ENCODE measurements at places on chromosomes 1 and 21.

DNA sequence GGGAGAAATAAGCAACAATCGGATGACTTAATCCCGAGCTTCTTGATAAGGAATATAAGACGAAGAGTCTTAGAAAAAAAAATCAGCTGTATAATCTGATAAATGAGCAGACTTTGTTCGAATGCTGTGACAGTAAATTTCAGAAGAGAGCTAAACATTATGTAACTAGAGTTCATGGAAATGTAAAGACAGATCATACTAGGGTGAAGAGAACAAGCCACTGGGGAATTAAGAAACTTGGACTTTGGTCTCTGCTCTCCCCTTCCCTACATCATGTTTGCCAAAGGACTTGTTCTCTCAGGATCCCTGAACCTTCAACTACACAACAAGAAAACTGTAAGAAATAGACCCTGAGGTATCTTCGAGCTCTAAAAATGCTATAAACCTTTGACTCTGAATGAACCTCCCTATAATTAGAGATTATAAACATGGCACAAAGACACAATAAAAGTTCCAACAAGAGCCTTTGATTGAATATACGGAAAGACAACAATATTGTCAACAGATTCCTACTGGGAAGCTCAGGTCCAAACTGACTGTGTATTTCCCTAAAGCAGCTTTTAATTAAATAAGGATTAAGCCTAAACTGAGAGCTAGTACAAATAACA, 27.5 kb downstream of the FRRS1 start:
- no peak for DNase-seq

DNA sequence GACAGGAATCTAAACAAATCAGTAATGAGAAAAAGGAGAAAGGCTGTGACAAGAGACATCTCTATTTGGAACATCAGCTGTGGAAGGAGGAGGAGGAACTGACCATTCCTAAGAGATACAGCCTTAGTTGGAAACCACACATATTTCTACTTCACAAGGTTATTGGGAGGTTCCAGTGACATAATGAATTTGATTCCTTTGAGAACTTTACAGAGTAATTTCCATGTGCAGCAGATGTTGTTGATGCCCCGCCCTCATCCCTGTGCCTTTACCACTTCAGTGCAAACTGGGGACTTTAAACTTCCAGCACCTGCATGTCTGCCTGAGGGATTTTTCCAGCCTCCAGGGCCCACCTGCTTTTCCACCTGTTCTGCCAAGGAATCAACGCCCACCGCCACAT, 9.3 kb upstream of the ST6GALNAC5 start:
- DNase-seq: no peak

- DNase-seq: no peak
Measured at GRCh38 chr1:219883400-219884332, 44.7 kb downstream of the SLC30A10 start.

- DNase-seq: no peak
Measured at GRCh38 chr1:37040261-37040660, 5.9 kb upstream of the GRIK3 start.

- no peak for DNase-seq
Measured at GRCh38 chr1:25772164-25772563, 27.8 kb upstream of the SELENON start.

GRCh38 chr1:243388276-243388675, 132.4 kb downstream of the SDCCAG8 start:
- no peak for DNase-seq

GRCh38 chr1:208200116-208200515, 44.1 kb downstream of the PLXNA2 start:
- no peak for DNase-seq

GRCh38 chr1:203300441-203301330, 4.6 kb upstream of the BTG2 start:
- DNase-seq: no peak

- no peak for DNase-seq
Measured at GRCh38 chr1:206658981-206659273, 23.6 kb downstream of the DYRK3 start.

GRCh38 chr1:148363439-148363810, 119.7 kb downstream of the PPIAL4G start:
- no peak for DNase-seq

GRCh38 chr21:44994695-44995342, 55.0 kb downstream of the SLX9 start:
- no peak for DNase-seq

- DNase-seq: no peak
Measured at GRCh38 chr1:204583909-204584632, 67.9 kb downstream of the MDM4 start.

DNA sequence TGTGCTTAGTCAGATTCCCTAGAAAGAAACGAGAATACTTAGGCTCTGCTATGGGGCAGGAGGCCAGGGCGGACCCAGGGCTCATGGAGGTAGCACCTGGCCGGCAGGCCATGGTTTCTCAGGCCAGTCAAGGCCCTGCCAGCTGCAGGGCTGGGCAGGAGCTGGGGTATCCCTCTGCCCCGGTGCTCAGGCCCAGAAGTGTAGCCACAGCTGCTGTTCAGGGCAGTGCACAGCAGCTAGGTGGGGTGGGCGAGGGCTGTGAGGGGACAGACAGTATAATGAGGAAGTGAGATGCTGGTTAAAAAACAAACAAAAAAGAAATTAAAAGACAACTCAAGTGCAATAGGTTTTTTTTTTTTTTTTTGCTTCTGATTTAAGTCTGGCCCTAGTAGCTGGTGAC, 34.0 kb upstream of the EDN2 start:
- DNase-seq: no peak

DNA sequence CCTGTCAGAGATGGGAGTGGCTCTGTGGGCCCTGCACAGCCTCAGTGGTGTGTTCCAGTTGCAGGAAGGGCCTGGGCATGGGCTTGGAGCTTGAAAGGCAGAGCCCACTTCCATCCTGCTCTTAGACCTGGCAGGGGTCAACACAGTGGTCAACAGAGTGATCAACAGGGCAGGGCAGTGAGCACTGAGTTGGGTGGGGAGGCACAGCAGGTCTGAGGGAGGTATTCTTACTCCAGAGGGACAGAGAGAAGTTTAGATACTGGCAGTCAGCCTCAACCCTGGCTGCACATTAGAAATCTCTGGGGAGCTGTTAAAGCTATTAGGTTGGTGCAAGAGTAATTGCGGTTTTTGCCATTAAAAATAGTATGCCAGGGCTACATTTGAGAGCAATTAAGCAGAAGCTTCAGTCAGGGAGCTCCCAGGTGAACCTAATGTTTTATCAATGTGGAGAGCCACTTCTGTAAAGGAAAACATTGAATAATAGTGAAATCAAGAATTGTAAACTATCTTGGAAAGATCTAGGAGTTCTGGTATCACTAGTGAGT, 37.7 kb downstream of the SH3BGR start:
- DNase-seq: no peak

DNA sequence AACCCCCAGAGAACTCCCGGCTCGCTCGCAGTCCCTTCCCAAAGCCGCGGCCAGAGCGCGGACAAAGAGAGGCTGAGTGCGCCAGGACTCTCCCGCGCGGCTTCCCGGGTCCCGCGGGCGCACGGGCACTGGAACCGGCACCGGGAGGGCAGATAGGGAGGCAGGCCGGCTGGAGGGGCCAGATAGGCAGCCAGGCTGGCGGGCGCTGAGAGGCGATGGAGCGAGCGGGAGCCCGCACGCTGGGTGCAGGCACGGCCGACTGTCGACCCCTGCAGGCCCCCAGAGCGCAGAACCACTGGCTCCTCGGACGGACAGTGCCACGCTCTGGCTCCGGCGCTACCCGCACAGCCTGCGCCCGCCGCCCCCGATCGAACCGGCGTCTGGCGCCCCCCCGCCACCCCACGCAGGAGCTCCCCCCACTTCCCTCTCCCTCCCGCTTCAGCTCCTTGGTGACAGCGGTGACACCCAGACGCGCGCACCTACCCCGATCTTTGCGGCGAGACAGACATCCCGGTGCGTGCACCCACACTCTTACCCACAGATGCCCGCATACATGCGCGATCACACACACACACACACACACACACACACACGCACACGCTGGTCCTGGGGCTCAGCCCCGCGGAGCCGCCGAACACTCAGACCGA, 534 bp downstream of the SLC6A9 start:
- DNase-seq: no peak

GRCh38 chr1:21261551-21262292, 28.5 kb downstream of the ECE1 start:
- no peak for DNase-seq

DNA sequence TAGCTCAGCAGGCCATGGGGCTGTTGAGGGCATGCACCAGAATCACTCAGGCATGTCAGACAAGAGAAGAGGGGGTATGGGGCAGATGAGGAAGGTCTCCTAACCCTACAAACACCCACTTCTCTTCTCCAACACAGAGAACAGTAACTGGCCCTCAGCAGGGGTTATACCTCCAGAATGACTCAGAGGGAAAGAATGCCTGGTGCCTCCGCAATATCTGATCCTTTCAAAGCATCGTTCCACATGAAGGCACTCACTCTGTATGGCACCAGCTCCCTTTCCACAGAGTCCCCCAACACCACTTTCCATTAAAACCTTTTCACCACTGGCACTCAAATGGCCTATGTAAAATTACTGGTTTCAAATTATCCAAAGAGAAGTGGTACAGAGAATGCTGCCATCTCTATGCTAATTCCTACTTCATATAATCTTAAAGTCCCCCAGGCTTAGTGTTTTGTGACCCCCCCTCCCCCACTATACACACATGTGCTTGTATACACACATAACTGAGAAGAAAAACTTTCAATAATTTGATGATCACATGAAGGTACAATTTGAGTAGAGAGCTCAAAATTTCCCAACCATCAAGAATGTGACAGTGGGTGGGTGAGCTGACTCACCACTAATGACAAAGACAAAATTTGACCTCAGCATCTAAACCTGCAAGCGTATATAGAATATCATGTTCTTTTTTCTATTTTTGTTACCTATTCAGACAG, 91.5 kb downstream of the SIPA1L2 start:
- no peak for DNase-seq

GRCh38 chr1:11611638-11612327, 42.4 kb downstream of the FBXO2 start:
- no peak for DNase-seq

DNA sequence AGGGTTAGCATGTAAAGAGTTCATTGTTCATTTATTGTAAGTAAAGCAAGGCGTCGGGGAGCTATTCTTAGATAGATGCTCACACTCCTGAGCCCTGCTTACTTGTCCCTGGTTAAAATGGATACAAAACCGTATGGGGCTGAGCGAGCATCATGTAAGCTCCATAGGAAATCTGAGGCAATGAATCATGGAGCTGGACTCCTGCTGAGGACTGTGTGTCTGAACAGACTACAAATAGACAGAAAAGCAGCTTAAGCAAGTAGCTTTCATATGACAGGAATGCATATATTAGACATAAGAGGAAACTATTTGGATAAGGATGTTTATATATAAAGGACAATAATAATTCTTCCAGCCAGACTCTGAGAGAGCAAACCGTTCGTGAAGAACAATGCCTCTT, 604.9 kb upstream of the PTBP2 start:
- DNase-seq: no peak

DNA sequence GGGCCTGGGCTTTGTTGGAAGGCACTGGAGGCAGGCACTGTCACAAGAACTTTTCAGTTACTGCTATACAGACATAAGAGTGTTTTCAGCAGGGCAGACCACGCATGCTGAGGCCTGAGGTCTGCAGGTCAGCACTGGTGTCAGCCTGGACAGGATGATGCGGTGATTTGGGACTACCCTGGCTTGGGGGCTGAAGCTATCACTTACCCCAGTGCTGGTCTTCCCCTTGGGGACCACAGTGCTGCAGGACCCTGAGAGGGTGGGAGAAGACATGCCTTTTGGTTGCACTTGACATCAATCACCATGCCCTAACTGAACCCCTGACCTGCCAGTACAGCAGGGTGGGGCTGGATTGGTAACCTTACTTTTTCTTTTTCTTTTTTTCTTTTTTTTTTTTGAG, 9.2 kb downstream of the DMRTB1 start:
- no peak for DNase-seq

DNA sequence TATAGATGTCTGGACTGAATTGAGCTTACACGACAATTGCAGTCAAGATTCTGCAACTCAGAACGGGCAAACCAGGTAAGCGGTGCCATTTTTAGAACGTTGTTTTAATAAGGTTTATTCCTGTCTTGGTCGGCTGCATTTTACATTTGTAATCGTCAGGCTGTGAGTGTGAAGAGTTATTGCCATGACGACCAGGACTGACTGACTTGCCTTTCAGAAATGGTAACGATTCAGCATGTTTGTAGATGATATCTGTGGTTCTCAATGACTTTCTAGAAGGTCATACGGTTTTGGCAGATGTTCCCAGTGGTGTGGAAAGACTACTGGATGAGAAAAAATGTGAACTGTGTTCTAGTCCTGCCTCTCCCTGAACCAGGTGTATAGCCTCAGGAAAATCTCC, 271.3 kb upstream of the B3GALT2 start:
- DNase-seq: no peak

DNA sequence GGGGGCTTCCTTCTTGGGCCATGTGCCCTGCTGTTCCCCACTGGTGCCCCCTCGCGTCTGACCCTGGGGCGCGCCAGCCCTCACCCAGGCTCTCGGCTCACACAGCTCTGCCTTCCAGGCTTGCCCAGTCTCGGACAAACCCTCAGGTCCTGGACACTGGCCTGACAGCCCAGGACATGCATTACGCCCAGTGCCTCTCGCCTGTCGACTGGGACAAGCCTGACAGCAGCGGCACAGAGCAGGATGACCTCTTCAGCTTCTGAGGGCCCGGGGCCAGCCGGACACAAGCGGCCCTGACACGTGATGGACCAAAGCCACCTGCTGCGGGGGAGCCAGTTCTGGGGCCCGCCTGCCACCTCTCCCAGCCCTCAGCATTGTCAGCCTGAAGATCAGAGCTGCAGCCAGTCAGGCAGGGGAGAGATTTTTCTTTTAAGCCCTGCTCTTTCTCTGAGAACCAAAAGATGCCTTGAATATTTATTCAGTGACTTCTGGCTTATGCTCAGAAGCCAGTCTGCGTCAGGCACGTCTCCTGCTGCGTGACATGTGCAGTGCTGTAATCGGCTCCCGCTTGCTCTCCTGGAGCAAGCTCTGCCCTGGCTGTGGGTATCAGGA, 23.4 kb downstream of the LDLRAP1 start:
- DNase-seq: no peak

DNA sequence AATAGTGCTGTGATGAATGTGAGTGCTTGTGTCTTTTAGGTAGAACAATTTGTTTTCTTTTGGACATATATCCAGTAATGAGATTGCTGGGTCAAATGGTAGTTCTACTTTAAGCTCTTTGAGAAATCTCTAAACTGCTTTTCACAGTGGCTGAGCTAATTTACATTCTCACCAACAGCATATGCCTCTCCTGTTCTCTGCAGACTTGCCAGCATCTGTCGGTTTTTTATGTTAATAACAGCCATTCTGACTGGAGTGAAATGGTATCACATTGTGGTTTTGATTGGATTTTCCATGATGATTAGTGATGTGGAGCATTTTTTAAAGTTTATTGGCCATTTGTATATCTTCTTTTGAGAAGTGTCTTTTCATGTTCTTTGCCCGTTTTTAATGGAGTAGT, 647.3 kb upstream of the ADAMTS5 start:
- DNase-seq: no peak

Data from Jurkat, Clone E6-1 (cell line).